Activated CD4-positive, alpha-beta T cell treated with anti-CD3 and anti-CD28 coated beads, Interleukin-2, amount 10 ng/mL, durations not matched to agents 24 days and 14 days (primary cell): ENCODE measurements at places on chromosomes 2 and 18. TPM values are rescaled to one million over a fixed set of nuclear protein-coding genes. Genes with fewer than 3 reads are reported as not detected.

The ARHGAP28 gene
- total RNA-seq = not detected in 2 replicates

GRCh38 chr2:63861220-63861822 is 19.6 kb downstream of the UGP2 start:
- peak; percentile 85 for DNase-seq

GRCh38 chr2:234821946-234822475 is 129.8 kb upstream of the SH3BP4 start:
- no peak for DNase-seq

The DCDC2C gene
- total RNA-seq = not detected in 2 replicates

The UGT1A5 gene
- total RNA-seq = not detected in 2 replicates

DNA sequence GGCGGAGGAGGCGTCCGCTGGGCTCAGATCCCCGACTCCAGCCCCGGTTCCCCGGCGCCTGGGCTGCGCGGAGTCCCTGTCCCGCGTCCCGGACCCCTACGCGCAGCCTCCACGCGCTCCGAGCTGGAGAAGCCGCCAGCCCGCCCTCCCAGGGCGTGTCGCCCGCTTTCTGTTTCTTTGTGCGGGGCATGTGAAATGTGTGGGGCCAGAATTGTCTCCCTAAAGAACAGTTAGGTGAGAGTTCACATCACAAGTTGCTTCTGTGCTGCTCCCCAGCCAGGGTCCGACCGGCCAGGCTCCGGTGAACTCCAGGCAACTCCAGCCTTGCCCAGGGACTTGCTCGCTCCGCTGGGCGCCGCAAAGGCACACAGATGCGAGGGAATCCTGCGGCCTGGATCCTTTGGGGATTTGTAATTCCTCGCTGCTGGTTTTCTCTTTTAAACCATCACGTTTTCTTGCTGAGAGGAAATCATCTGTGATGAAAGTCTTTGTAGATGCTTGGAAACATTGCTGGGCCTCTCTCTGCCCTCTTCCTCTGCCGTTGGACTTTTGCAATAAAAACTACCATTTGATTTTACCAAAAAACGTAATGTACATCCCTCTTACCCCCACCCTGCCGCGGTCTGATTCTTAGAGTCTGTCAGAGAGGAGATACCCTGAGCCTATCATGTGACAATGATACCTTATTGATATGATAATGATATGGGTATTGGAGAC is 631 bp downstream of the GYPC start:
- DNase-seq = peak; percentile 86

DNA sequence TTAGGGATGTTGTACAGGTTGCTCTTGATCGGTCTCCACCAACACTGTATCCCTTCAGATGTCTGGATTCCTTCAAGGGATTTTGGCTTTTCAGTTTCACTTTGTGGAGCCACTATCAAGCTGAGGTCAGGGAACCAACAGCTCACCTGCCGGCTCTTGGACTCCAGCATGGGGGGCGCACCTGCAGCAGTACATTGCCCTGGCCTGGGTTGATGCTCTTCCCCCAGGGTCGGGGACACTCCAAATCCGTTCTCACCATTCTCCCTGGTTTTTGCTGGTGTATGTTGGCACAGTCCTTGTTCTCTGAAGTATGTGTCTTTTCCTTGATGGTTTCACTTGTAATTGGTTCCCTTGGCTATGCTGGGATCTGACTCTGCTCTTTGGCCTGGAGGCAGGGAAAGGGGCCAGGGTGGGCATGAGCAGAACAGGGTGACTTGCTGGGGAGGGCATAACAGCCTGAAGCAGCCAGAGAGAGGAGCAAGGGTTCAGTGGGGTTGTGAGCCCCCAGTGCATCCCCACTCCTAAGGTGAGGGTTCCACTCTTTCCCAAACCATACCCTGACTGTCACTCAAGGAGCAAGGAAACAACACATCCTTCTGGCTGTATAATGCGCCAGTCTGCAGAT is 5.1 kb downstream of the ARHGEF4 start:
- DNase-seq = no peak

DNA sequence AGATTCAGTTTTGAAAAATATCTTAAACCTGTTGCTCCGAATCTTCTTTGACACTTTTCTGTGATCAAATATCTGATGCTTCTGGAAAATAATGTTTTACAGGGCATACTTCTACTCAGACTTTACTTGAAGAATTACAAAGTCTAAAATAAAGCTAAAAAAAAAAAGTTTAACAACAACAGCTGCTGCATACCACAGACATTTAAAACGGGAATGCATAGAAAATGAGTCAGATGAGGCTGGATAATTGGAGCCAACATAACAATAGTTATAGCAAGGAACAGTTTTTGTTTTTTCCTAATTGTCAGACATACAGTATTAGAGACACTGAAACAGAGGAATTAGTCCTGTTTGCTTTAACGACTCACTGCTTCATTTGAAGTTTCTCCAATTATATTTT is 1090.2 kb downstream of the SUCLG1 start:
- DNase-seq = no peak

- DNase-seq = no peak
Observed at GRCh38 chr2:25444608-25445270, 103.0 kb upstream of the DNMT3A start.

GRCh38 chr18:63319383-63320122 is at the start of gene BCL2:
TSS of gene BCL2 (minus strand) at chr18:63319769.
- DNase-seq = no peak

DNA sequence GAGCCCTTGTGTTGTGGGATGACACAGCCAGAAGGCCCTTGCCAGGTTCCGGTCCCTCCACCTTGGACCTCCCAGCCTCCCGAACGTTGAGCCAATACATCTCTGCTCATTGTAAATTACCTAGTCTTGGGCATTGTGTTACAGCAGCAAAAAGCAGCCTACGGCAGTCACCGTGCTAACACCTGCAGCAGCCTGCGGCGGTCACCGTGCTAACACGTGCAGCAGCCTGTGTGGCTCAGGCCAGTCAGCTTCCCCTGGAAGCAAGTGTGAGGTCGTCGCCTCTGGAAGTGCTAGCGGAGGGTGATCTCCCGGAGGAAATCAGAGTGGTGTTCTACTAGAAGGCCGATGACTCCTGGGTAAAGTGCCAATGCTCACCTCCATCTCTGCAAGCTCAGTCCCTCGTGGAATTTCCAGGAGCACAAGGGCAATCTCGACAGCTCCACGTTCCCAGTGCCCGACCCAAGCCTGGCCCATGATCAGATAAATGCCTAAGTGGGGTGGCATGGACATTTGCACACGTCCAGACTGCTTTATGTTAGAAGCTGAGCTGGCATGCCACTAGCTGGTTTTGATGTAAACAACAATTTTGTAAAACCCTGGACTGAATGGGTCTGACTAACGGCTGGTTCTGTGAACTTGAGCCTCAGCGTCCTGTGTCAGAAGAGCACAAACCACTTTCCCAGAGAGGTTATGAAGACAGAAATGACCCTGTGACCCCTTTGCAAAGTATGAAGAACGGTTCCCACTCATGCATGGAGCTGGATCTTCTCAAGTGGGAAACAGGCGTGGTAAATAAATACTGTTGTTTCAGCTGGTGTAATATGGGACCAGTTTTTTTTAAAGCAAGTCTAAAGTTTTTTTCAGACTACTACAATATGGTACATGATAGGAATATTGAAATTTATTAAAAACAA is 11.4 kb upstream of the CNDP1 start:
- DNase-seq = no peak

The FHOD3 gene
- not detected in 2 replicates for total RNA-seq

DNA sequence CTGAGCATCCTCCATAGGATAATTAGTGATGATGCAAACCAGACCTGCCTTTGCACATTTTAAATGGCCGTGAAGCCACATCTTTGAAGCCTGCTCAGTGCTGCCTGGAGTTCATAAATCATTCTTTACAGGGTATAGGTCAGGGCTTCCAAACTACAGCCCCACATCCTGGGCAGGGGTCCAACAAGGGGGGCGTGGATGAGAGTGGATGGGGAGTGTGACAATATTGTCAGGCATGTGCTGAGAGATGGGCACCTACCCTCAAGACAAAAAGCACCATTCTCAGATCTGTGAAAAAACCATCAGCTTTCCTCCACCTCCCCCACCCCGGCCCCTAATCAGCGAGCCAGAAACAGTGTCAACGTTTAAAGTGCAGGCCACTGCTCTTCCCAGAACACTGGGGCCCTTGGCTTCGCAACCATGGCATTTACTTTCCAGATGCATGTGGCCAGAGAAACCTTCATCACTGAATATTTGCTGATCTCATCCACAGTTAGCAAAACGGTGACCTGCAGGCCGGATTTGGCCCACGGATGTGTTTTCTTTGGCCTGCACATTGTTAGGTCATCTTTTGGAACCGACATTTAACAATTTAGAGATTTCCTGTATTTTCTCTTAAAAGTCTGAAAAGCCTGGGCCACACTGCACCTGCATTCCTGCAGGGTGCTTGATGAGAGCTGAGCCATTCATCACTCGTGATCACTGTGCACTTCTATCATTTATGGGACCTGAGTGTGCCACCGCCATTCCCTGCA is 130.7 kb downstream of the ANKRD44 start:
- DNase-seq = no peak

The MAB21L4 gene
- total RNA-seq = not detected in 2 replicates

The LYPD6 gene
- total RNA-seq = not detected in 2 replicates

GRCh38 chr18:9232977-9233376 is 96.4 kb downstream of the ANKRD12 start:
- DNase-seq = no peak

DNA sequence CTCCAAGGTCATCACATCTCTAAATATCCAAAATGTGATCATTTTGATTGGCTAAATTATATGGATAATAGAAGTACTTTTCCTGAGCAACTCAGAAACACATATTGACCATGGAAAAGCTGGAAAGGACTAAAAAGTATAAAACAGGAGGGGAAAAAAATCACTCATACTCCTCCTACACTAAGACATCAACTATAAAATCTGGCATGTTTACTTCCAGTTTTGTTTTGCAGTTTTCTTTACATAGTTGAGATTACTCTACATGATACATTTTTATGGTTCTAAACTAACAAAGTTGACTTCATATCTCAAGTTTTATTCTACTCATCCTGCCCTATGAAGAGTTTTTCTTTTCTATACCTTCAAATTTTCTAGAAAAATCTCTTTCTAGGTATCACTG is 46.0 kb upstream of the SP3 start:
- DNase-seq = no peak

The MC2R gene
- total RNA-seq = not detected in 2 replicates

DNA sequence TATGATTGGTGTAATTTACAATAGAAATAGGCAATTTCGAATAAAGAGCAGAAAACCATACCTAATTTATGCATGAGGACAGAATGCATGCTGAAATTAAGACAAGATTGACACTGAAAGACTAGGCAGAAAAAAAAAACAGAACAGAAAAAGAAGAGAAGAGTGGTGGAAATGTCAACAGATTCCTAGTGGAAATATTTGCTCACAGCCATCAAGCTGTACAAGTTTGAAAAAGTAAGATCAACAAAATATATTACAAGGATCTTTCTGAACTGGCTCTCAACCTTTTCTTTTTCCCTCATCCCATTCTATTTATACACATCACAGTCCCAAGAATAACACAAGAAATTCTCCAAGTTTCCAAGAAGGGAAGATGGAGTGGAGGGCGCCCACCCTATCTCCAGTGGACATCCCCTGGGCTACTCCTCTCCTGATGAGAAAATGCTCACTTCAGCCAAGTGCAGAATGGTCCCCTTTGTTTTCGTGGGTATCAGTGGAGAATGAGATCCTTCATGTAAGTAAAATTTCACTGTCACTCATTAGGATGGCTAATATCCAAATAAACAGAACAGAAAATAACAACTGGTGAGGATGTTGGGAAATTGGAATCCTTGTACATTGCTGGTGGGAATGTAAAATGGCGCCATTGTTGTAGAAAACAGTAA is 51.0 kb upstream of the ZNF532 start:
- DNase-seq = no peak

DNA sequence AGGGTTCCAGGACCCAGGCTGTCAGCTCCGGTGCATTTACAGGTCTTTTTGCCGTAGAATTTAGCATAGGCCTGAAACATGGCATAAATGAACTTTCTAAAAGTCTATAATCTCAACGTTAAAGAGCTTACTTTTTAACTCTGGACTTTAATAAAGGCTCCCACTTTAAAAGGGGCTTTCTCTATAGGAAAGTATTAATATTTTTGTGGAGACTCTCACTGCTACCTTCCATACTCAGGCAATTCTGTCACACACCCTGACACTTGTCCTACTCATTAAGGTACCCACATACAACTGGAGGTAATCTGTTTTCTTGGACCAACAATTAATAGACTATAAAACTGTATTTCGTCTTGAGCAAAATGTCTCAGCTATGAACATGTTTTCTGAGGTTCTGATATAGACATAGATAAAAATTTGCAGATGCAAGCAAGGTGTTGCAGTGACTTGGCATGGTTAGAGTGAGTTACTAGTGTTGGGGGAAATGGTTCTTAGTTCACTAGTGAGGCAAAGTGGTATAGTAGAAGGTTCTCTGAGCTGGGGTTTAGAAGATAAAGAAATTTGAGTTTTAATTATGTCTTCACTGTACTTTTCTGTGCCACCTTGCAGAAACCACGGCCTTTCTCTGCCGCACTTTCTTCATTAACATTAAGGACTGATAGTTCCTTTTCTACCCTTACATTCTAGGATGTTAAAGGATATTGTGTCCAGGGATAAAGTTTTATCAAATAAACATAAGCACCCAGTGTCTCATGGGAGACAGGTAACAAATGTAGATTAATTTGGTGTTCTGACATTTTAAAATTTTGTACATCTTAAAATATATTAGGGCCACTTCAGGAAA is 10.8 kb upstream of the NR4A2 start:
- peak; percentile 61 for DNase-seq

DNA sequence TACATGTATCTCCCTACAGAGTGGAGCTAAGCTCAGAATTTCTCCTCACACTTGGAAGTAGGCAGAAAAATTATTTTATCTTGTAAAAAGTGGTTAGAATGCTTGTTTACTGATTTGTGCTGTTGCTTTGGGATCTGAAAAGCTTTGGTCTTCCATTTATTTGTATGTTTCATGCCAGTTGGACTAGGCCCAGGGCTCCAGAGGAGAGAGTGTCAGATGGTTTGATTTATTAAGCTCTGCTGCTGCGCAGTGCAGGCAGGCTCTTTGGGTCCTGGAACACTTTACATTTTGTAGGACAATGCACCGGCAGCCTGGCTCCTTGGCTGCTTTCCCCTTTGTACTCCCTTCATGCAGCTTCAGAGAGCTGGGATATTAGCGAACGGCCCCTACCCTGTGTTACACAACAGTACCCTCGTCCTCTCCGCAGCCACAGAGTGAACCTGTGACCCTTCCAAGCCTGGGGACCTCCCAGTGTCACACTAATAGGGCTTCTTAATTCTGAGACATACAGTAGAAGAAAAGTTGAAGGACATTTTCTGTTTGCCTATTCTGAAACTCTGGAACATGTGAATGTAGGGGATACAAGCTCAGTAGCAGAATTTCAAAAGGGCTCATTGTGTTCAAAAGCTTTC is 56.7 kb upstream of the EML6 start:
- DNase-seq = no peak

GRCh38 chr2:45070113-45070652 is 60.9 kb upstream of the SIX2 start:
- DNase-seq = no peak

DNA sequence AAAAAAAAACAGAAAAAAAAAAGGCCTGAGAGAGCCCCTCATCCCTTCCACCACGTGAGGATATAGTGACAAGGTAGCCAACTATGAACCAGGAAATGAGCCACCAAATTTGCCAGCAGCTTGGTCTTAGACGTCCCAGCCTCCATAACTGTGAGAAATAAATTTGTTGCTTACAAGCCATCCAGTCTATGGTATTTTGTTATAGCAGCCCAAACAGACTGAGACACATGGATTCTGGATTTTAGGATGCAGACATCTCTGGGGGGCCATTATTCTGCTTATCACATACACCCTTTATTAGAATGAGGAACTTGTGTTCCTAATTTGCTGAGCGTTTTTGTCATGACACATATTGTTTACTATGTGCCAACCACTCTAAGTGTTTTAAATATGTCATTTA is 5.4 kb upstream of the YIPF4 start:
- DNase-seq = no peak

The ABCB6 gene
- 28.8 TPM in 2 replicates for total RNA-seq

The LCT gene
- 0.31 and 0.51 TPM in 2 replicates for total RNA-seq
